ENCODE measurements at places on chromosomes 7 and 10.
A peak's percentile ranks its signal among the peaks of the same experiment; 100 is the strongest.

- no peak for DNase-seq
These were observed 99.7 kb upstream of the PITRM1 start for GRCh38 chr10:3272300-3272699.

GRCh38 chr7:124754576-124755268 lies 10.9 kb downstream of the GPR37 start:
- no peak for DNase-seq

- DNase-seq: no peak
These were observed 66.2 kb upstream of the ARID5B start for GRCh38 chr10:61835069-61835945.

DNA sequence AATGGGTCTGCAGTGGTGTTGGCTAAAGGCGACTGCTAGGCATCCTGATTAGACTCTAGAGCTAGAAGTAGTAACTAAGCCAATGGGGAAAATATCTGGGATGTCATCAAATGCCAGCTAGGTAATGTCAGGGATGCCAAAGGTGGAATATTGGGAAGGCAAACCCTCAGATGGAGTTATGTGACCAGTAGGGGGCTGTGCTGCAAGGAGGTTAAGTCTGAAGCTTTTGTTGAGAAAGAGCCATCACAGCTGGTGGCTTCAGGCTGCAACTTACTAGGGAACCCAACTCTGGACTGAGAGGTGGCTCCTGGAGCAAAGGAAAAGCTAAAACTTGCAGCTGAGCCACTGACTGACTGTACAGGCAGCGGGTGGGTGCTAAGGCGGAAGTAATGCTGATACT lies 576.9 kb upstream of the GHITM start:
- no peak for DNase-seq

GRCh38 chr10:84075226-84076046 lies 63.9 kb upstream of the GHITM start:
- no peak for DNase-seq

- DNase-seq: no peak
These were observed 251.5 kb downstream of the DOCK4 start for GRCh38 chr7:111954474-111955381.

- no peak for DNase-seq
These were observed 262.1 kb downstream of the CREB5 start for GRCh38 chr7:28674359-28674782.

- DNase-seq: no peak
These were observed 103.1 kb upstream of the DGKB start for GRCh38 chr7:15005672-15006071.

GRCh38 chr7:69631131-69631530 lies 32.9 kb downstream of the AUTS2 start:
- no peak for DNase-seq

GRCh38 chr7:91411060-91411459 lies 146.8 kb downstream of the FZD1 start:
- DNase-seq: no peak

DNA sequence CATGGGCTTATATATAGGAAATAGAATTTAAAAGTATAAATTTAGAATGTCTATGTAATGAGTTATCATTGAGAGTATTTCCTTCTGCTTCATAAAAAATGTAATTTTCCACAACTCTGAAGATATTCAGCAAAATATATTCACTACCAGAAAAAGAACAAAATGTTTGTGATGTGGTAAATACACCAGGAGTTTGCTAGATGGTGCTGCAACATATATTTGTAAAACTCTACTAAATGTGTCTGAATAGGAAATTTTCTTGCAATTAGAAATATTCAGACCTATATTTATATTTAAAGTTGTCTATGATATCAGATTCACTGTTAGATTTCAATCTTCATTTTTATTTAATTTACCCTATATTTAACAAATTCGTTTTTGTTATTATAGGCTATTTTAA lies 201.1 kb downstream of the PPP1R3A start:
- no peak for DNase-seq

GRCh38 chr10:68471586-68472408 lies at the start of gene DNA2:
Gene DNA2 (minus strand): TSS chr10:68471973. CDS start chr10:68471864, 109 bp downstream.
- DNase-seq: peak; percentile 17

DNA sequence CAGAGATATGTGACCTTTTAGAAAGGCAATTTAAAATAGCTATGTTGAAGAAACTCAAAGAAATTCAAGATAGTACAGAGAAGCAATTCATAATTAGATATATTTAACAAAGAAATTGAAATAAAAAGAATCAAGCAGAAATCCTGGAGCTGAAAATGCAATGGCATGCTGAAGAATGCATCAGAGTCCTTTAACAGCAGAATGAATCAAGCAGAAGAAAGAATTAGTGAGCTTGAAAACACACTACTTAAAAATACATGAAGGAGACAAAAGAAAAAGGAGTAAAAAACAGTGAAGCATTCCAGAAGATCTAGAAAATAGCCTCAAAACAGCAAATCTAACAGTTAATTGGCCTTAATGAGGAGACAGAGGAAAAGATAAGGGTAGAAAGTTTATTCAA lies 20.0 kb downstream of the ZPBP start:
- DNase-seq: no peak

DNA sequence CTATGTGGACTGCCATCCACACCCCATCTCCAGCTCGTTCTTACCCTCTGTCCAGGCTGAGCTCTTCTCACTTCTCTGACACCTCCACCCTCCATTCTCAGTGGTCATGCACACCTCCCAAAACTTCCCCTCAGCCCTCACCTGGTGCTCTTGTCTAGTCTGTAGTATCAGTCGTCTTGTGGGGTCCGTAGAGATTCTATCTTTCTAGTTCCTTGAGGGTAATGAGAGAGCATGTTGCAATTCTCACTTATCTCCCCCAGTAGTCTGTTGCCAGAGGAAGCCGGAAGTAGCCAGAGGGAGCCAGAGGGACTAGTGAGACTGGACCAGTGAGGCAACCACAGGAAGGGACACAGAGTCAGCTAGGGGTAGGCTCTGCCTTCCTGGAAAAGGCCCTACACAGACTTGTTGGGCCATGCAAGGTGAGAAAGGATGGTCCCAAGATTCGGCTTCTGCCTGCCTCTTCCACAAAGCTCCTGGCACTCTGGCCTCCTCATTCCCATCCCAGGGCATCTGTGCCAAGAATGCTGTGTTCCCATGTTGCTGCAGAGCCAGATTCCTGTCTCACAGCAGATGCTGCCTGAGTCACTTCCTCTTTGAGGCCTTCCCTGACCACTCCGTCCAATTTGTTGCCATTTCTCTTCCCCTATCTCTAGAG lies 50.6 kb upstream of the DUSP5 start:
- DNase-seq: peak; percentile 67

Measured in HS-27A (cell line).